ENCODE measurements at places on chromosomes 3 and 15.

DNA sequence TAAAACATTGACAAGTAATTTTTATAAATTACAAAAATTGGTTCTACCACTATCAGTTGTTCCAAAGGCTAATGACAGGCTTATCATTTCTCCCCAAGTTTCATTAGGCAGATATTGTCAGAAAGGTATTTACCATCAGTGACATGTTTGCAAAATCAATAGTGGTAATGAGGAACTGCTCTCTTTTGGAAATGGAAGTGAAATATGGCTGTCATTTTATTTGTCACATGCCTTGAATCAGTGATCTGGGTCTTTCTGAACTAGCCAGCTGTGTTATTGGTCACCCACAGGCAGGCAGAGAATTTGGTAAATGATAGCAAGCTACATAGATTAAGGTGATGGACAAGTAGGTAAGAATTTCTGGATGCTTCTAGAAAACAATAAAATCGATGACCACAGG lies 268.0 kb upstream of the ARHGEF26 start:
- DNase-seq, result no peak

- DNase-seq, result peak; percentile 9
Observed at GRCh38 chr3:158091531-158091930, 14.7 kb downstream of the SHOX2 start.

DNA sequence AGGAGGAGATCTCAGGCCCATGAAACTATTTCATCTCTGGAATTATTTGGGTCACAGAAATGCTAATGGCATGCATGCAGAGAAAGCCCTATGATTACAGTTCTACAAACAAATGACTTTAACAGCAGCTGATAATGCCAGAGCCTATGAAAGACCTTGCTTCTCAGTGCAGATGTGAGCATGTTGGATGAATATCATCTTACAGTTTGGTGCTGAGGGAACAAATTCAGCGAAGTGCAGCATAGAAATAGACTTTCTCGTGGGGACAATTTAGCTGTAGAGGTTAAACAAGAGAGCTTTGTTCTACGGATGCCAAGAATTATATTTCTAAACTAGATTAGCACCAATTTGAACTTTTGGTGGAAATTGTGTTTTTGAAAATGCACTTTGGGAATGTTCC lies 27.7 kb downstream of the PTX3 start:
- no peak for DNase-seq

DNA sequence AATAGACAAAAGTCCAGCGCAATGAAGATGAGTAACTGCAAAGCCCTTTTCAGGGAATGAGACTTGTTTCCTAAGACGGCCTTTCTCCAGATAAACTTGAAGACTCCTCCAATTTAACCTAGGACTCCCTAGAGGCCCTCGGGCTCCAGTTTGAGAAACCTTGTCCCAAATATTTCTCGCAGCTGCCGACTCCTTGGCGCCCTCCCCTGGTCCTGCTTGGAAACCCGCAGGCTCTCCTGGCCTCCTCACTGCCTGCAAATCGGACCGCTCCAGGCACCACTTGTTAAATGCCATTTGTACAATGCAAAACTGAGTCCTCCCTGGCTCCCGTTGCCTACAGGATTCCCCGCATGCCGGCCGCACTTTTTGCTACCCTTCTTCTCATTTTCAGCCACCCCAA lies 36.8 kb downstream of the MUC4 start:
- DNase-seq, result peak; percentile 18

- DNase-seq, result no peak
Observed at GRCh38 chr3:189530822-189531221, 100.4 kb upstream of the TP63 start.

DNA sequence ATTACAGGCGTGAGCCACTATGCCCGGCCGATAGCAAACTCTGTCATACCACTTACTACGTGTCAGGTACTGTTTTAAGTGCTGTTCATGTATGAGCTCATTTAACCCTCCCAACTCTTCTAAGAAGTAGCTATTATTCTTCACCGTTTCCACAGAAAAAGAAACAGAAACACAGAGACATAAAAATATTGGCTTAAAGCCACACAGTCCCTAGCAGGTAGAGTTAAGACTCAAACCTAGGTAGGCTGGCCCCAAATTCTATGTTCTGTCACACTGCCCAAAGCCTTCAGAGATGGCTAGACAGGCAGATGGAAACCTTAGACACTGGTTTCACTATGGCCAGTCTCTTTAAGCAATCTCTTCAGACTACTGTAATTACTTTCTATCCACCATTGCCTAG lies 149.8 kb upstream of the KCNMB2 start:
- no peak for DNase-seq

- no peak for DNase-seq
Observed at GRCh38 chr3:99678896-99679295, 40.5 kb downstream of the COL8A1 start.

DNA sequence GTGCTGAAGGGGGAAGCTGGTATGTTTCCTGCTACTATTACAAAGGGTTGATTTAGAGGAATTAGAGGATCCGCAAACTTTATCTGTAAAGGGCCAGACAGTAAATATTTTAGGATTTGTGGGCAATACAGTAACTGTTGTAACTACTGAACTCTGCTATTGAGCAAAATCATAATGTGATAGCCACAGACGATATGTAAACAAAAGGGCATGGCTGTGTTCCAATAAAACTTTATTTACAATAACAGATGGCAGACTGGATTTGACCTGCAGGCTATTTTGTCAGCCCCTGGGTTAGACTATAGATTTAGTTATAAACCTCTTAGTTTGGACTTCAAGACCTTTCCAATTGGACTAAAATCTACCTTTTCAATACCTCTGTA lies 27.8 kb upstream of the KCNMB2 start:
- DNase-seq, result no peak

GRCh38 chr3:10331320-10331719 lies 10.4 kb upstream of the SEC13 start:
- no peak for DNase-seq

DNA sequence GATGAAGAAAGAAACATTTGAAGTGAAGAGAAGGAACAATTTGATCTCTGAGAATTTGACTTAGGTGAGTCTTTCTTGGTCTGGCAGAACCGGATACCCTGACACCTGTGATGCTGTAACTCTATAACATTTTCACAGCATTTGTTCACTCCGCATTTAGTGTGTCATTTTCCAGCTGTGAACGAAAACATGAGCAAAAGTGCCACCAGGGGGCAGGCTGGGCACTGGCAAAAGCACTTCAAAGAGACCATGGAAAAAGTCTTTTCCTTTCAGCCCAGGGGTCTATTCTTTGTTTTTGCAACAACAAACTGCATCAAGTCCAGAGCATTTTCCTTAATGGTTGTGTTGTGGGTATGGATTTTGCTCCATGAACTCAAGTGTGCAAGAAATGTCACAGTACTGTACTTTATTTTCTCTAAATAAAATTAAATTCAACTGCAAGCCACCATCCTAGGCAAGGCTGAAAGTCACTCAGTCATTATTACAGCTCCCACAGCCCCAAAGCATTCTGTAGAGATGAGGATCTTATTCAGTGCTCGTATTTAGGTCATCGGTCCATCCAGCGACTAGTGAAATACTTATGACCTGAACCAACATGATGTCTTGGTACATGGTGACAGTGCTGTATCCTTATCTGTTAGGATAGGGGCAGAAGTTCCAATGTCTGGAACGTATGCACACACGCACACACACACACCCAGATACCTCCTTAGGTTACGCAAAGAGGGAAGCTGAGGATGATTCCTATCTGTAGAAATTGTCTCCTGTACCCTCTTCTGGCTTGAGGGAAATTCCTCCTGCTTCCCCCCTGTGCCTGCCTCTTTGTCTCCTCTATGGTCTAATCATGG lies 125.5 kb downstream of the GADL1 start:
- peak; percentile 55 for DNase-seq

DNA sequence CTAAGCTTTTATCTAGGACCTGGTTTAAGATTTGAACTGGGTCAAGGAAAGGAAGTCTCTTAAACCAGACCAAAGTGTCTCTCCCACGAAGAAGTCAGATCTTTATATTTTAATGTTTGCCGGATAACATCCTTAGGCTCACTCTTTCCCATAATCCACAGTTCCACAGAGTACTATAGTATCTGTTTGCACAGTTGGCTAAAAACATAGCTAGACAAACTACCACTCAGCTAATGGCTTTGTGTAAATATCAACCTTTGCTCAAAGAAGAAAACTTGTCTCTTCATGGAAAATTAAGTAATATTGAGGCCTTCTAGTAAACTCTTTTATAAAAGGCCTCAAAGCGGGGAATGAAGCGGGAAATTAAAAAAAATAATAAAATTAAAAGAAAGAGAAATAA lies 13.5 kb upstream of the SLC9C1 start:
- no peak for DNase-seq

- no peak for DNase-seq
Observed at GRCh38 chr15:36330598-36330997, 248.8 kb upstream of the CDIN1 start.

- no peak for DNase-seq
Observed at GRCh38 chr3:159733194-159733860, 255.3 kb upstream of the IL12A start.

DNA sequence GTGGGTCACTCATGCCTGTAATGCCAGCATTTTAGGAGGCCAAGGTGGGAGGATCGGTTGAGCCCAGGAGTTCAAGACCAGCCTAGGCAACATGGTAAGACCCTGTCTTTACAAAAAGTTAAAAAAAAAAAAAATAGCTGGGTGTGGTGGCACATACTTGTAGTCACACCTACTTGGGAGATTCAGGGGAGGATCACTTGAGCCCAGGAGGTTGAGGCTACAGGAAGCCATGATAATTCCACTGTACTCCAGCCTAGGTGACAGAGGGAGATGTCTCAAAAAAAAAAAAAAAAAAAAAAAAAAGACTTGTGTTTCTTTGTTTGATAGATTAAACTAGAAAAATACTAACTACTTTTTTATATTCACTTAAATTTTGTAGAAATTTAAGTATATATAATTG lies 14.6 kb downstream of the RAB7A start:
- DNase-seq, result no peak

DNA sequence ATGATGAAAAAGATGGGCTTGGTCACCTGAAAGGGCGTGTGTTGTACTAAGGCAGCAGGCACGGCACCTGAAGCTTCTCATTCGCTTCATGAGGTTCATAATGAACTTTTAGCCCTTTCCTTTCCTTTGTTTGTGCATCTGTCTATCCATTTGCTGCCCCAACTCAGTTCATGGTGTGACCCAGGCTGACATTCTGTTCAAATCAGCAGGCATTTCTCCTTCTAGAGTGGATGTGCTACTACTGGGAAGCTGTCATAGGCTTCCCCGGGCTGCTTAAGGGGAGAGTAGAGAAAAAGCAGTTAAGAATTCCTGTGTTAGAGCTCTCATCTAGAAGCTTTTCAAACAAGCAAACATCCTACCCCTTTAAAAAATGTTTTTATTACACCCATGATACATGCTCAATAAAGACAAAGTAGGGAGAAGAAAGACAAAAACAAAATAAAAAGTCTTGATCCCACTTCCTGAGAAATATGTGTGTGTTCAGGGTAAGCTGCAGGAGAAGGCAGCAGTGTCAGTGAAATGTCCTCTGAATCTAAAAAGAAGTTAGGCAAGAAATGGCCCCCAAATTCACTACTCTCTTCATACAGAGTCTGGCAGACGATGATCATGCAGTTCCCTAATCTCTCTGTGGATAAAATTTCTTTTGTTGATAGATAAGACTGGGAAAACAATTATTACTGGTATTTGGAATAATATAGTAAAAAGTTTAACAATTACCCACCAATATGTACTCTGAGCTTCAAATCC lies 136.9 kb upstream of the PFN2 start:
- DNase-seq, result no peak

GRCh38 chr15:29924750-29925149 lies 102.5 kb upstream of the TJP1 start:
- no peak for DNase-seq

- peak; percentile 45 for DNase-seq
Observed at GRCh38 chr15:43903864-43904290, 77.1 kb downstream of the WDR76 start.

DNA sequence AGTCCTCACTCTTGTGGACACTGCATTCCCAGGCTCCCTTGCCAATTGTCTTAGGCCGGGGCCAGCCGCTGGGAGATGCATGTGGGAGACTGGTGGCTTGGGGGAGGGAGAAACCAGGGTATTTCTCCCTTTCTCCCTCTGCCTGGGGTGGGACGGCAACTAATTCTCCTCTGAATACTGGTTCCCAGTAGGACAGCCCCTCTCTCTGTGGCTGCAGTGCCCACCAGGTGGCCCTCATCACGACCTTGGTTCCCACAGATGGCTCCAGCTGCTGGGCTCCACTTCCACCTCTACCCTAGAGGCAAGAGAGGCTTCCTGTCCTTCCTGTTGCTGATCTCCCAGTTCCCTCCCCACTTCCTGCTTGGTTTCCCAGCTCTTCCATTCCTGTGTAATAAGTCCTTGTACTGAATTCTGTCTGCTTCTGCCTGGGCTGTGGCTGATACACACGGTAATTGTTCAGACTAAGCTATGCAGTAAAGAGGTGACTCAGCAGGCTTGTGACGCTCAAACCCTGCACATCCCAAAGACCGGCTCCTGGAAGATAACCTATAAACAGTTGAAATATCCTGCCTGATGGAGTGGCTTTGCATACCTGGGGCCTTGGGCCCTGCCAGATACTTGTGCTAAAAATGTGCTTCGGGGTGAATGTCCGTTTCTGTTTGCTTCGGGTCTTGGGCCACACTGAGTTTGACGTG lies 20.4 kb upstream of the COPG1 start:
- DNase-seq, result peak; percentile 60

- DNase-seq, result no peak
Observed at GRCh38 chr3:126433496-126434263, 39.0 kb downstream of the CFAP100 start.

DNA sequence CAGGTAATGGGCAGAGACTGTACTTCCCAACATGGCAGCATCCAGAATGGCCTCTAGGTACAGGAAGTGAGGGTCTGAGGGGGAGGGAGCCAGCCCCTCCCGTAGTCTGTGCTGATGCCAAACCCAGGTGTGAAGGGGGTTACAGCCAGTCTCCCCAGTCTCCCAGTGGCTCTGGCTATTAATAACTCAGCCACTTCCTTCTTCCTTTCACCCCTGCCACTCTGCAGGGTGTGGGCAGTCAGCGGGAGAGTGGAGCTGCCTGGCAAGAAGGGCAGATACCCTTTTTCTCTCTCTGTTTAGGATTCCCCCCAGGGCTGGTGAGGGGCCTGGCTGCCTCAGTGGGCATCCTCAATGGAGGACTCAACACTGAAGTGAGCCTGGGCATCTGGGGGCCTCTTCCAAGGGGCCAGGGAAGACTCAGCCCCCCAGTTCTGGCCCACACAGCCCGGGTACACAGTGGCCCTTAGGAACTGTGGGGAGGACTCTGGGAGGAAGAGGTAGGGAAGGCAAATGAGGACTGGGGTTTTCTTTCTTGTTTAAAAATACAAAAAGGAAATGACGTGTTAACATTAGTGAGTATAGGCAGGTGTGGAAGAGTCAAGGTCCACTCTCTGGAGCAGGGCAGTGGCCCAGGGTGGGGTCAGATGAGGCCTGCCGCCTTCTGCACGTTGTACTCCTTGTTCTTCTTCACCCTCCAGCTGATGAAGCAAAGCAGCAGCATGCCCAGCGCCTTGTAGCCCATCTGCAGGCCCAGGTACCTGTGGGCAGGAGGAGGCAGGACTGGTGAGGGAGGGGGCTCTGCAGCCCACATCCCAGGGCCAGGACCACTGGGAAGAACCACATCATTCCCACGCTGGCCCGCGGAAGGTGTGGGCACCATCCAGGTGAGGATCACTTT lies 38.6 kb upstream of the RAB6B start:
- no peak for DNase-seq

All from RKO (cell line).